ENCODE measurements at places on chromosomes 3 and 15. TPM values are rescaled to one million over a fixed set of nuclear protein-coding genes. Genes with fewer than 3 reads are reported as not detected.

DNA sequence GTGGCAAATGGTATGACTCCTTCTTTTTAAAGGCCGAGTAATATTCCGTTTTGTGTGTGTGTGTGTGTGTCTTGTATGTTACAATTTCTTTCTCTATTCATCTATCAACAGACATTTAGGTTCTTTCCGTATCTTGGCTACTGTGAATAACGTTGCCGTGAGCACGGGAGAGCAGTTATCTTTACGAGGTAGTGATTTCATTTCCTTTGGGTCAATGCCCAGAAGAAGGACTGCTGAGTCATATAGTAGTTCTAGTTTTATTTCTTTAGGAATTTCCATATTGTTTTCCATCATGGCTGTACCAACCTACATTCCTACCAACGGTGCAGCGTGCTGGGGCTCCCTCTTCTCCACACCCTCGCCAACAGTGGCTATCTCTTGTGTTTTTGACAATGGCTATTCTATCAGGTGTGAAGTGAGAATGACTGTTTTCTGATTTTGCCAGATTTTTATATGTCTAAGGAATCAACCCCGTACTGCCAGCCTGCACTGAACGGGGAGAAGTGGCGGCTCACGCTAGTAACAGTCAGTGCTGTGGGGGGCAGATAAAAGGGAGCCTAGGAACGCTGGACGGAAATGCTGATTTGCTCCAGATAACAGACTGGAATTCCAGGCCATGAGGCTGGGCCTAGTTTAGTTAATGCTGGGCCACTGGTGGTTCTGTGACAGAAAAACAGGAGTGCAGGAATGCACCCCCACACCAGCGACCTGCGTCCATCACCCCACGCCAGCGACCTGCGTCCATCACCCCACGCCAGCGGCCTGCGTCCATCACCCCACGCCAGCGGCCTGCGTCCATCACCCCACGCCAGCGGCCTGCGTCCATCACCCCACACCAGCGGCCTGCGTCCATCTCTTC is 168.1 kb downstream of the XXYLT1 start:
- peak overlapping the region; percentile 86 for H3K27ac ChIP-seq
- no peaks in the 10 kb centered on the region for H3K27me3 ChIP-seq
- H3K36me3 ChIP-seq, result no peaks in the 10 kb centered on the region
- H3K4me3 ChIP-seq, result no peak overlapping the region

GRCh38 chr3:177781686-177782161 is 584.4 kb upstream of the TBL1XR1 start:
- no peak overlapping the region for H3K4me3 ChIP-seq
- no peak overlapping the region for H3K27ac ChIP-seq
- DNase-seq, result no peak
- H3K36me3 ChIP-seq, result no peaks in the 10 kb centered on the region

- H3K4me3 ChIP-seq, result no peak overlapping the region
- no peaks in the 10 kb centered on the region for H3K4me1 ChIP-seq
- no peaks in the 10 kb centered on the region for H3K36me3 ChIP-seq
Measured at GRCh38 chr15:86973284-86973844, 893.7 kb downstream of the AGBL1 start.

DNA sequence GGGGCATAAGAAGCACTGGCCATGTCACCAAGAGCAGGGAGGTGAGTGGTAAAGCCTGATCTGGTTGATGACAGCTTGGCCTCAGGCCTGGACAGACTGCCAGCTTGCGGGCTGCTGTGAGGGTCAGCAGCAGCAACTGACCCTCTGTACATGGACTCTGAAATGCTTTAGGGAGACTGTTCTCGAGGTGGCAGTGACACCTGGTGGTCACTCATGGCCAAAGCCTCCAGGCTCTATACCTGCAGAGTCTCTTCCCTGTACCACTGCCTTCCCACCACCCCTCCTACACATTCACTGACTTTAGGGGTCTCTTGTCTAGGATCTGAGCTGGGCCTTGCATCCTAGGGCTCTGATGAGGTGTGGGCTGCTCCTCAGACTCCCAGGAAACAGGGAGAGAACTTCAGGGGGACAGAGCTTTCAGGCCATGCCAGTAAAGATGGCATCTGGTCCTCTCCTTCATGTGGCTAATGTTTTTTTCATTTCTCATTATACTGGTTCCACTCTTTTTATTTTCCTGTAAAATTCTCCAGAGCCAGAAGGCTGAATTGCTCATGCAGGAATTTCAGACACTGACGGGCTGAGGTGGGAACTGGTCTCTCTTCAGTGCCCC is 17.2 kb upstream of the TIMP4 start:
- no peaks in the 10 kb centered on the region for H3K27me3 ChIP-seq
- peak; percentile 40 for DNase-seq
- H3K27ac ChIP-seq, result no peak overlapping the region
- no peaks in the 10 kb centered on the region for H3K4me1 ChIP-seq
- no peak overlapping the region for H3K4me3 ChIP-seq

- H3K4me1 ChIP-seq, result no peaks in the 10 kb centered on the region
- H3K27ac ChIP-seq, result no peak overlapping the region
- no peak overlapping the region for H3K4me3 ChIP-seq
- H3K27me3 ChIP-seq, result no peaks in the 10 kb centered on the region
Measured at GRCh38 chr3:147572970-147573340, 163.8 kb downstream of the ZIC1 start.

- H3K4me1 ChIP-seq, result no peaks in the 10 kb centered on the region
- no peak for DNase-seq
- H3K27me3 ChIP-seq, result no peaks in the 10 kb centered on the region
- H3K4me3 ChIP-seq, result no peak overlapping the region
Measured at GRCh38 chr15:40702077-40702476, 7.1 kb downstream of the RAD51 start.

- H3K4me3 ChIP-seq, result no peak overlapping the region
- no peak overlapping the region for H3K27ac ChIP-seq
- peaks cover 17% of the 10 kb centered on the region for H3K27me3 ChIP-seq
- no peaks in the 10 kb centered on the region for H3K36me3 ChIP-seq
- DNase-seq, result no peak
Measured at GRCh38 chr3:118001380-118001779, 1033.3 kb downstream of the IGSF11 start.

DNA sequence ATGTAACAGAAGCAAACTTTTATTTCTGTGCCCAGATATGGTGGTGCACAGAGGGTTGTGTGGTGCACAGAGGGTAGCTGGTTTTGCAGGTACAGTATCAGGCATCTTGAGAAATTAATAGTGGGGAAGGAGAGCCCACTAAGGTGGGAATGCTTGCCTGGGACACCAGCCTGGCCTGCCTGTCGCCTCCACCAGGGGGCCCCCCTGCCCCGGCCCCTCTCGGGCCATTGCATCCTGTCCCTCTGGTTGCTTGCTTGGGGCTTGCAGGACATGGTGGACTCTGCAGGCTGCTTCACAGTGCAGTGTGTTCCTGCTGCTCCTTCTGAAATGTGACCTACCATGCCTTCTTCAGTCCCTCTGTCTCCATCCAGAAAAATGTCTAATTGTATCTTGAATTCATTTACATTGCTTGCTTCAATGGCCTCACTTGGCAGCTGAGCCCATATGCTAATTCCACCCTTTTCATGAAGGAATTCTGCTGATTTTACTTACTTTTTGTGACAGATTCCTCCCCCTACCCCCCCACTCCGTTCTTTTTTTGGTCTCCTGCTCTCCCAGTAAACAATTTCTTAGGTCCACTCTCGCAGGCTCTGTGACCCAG is 73.6 kb downstream of the EEFSEC start:
- no peaks in the 10 kb centered on the region for H3K4me1 ChIP-seq
- H3K36me3 ChIP-seq, result no peaks in the 10 kb centered on the region
- no peak overlapping the region for H3K27ac ChIP-seq
- H3K4me3 ChIP-seq, result no peak overlapping the region

DNA sequence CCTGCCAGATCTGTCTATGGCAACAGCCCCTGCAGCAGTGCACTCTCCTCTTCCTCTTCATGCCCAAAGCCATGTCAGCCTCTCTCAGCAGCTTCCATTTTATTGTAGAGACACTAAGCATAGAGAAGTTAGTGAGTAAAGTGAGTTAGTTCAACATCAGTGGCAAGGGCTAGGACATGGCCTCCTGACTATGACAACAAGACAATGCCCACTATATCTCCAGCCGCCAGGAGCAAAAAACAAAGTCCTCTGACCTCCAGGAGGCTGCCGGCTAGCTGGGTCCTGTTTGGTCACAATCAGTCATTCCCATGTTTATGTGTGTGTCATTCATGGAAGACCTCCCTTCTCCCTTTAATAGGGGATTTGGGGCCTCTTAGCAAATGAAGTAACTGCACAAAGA is 14.9 kb downstream of the NR1I2 start:
- H3K27me3 ChIP-seq, result no peaks in the 10 kb centered on the region
- no peak overlapping the region for H3K4me3 ChIP-seq
- H3K36me3 ChIP-seq, result peaks cover 14% of the 10 kb centered on the region
- H3K27ac ChIP-seq, result peak overlapping the region; percentile 90
- peaks cover 29% of the 10 kb centered on the region for H3K4me1 ChIP-seq
- peak; percentile 73 for DNase-seq

DNA sequence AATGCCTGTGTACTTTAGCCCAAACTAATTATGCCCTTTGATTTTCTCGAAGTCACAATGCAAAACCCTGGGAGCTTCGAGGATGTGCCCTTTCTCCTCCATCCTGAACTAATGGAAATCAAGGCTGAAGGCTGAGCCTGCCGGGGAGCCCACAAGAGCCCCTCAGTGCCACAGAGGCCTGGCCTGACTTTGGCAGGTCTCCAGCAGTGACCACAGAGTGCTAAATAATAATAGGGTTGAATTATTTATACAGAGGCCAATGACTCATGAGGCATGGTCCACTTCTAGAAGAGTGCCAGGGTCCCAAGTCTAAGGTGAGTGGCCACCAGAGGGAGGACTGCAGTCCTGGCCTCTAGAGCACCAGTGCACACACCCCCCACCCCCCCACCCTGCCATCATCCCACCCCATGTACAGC is 19.1 kb upstream of the GLCE start:
- DNase-seq, result peak; percentile 67
- H3K4me3 ChIP-seq, result no peak overlapping the region
- no peaks in the 10 kb centered on the region for H3K27me3 ChIP-seq
- no peaks in the 10 kb centered on the region for H3K36me3 ChIP-seq
- peaks cover 45% of the 10 kb centered on the region for H3K4me1 ChIP-seq

- no peak overlapping the region for H3K27ac ChIP-seq
- H3K36me3 ChIP-seq, result no peaks in the 10 kb centered on the region
- no peak overlapping the region for H3K4me3 ChIP-seq
- no peak for DNase-seq
- peaks cover 3% of the 10 kb centered on the region for H3K27me3 ChIP-seq
Measured at GRCh38 chr15:66071160-66071920, 182.2 kb downstream of the MEGF11 start.

- H3K27ac ChIP-seq, result no peak overlapping the region
- no peak overlapping the region for H3K4me3 ChIP-seq
- peaks cover 66% of the 10 kb centered on the region for H3K27me3 ChIP-seq
- DNase-seq, result no peak
- H3K36me3 ChIP-seq, result no peaks in the 10 kb centered on the region
Measured at GRCh38 chr15:40287505-40287904, 4.6 kb upstream of the ANKRD63 start.

DNA sequence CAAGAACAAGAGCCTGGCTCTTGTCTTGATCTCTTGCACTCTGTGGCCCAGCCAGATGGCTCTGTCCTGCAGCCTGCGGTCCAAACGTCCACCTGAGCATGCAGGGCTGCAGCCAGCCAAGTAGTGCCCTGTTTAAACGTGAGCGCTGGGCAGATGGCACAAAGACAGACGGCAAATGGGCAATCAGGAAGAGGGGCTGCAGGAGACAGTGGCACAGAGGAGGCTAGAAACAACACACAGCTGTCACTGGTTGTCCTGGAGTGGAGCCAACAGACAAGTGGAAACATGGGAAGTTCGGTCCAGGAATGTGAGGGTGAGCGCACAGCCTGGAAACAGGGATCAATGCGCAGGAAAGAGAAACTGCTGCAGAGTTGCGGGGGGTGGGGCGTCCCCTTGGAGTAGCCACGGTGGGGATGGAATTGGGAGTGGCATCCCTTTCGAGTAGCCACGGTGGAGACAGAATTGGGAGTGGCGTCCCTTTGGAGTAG is 10.7 kb upstream of the ZXDC start:
- H3K27ac ChIP-seq, result no peak overlapping the region
- DNase-seq, result no peak
- H3K4me3 ChIP-seq, result no peak overlapping the region
- H3K36me3 ChIP-seq, result no peaks in the 10 kb centered on the region

DNA sequence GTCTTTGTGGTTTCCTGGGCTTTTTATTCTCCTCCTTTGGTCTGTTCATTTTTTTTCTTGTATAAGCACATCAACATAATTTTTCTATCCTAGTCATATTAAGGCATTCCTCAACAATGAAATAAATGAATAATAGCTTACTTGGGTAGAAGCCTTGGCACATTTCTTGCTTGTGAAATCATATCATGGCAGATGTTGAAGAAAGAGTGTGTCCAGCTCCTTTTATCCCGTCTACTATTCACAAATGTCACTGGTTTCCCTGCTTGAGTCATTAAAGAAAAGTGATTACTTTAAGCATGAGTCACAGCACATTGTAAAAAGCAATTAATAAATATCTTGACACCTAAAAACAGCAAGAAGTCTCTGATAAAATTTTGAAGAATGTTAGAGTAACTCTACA is 42.1 kb downstream of the MINAR1 start:
- H3K36me3 ChIP-seq, result no peaks in the 10 kb centered on the region
- no peak overlapping the region for H3K4me3 ChIP-seq
- DNase-seq, result no peak
- no peak overlapping the region for H3K27ac ChIP-seq
- no peaks in the 10 kb centered on the region for H3K27me3 ChIP-seq
- no peaks in the 10 kb centered on the region for H3K4me1 ChIP-seq

DNA sequence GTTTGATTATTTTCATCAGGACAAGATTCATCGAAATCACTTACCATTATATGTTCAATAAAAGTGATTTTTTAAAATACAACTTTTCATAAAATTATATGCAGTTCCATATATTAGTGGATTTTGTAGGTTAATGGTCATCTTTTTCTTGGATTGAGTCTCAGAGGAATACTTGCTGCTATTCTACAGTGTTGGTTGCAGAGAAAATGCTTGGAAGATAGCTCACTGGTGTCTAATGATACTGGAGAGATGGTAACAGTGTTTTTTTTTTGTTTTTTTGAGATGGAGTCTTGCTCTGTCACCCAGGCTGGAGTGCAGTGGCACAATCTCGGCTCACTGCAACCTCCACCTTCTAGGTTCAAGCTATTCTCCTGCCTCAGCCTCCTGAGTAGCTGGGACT is 143.3 kb downstream of the TCF12 start:
- DNase-seq, result no peak
- H3K27ac ChIP-seq, result no peak overlapping the region
- H3K4me3 ChIP-seq, result no peak overlapping the region
- H3K4me1 ChIP-seq, result no peaks in the 10 kb centered on the region
- H3K27me3 ChIP-seq, result no peaks in the 10 kb centered on the region

Gene OXTR
- polyA plus RNA-seq, result 2.2 TPM

Gene ZSCAN2
- polyA plus RNA-seq, result 12.1 TPM

Gene BTLA
- 1.0 TPM for polyA plus RNA-seq

Gene MESP1
- 1.0 TPM for polyA plus RNA-seq

Gene FBXL2
- polyA plus RNA-seq, result 27.7 TPM

Gene ROBO1
- 16.2 TPM for polyA plus RNA-seq

Gene SAMMSON
- polyA plus RNA-seq, result 0.09 TPM

Gene FOXB1
- 0.03 TPM for polyA plus RNA-seq

Gene DUOX1
- polyA plus RNA-seq, result 2.6 TPM

Data from large intestine (tissue), 12 donors.